GM12892 (cell line): ENCODE measurements at places on chromosomes 6 and 20.

- no peak for DNase-seq
Observed at GRCh38 chr20:34736106-34736735, 32.1 kb downstream of the TP53INP2 start.

DNA sequence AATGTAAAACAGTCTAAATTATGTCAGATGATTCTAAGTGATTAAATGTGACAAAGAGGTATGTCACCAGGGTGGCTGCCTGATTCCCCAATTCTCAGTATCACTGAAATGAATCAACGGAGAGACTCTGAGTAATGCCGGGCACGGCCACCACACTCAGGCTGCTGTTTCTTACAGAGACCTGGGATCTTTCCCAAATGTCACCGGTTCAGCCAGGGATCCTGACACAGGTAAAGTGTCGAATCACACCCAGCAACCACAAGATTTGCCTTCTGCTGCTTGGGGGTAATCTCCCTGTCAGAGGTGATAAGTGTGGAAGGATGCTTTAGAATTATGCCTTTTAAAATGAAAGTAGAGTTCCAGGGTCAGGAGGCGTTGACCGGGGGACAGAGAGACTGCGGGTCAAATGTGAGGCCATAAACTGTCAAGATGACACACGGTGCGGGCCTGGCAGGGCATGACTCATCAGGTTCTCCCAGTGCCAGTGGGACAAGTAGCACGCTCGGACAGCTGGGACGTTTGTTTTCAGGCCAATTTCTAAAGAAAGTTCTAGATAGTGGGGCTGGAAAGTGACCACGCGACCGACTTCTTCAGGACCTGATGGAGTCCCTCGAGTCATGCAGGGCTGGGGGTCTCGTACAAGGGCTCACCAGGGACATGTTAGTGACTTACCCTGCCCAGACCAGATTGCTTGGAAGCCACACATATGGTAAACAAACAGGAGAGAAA lies 48.9 kb downstream of the PRDM1 start:
- no peak for DNase-seq

GRCh38 chr20:25005220-25005619 lies 12.7 kb upstream of the APMAP start:
- DNase-seq, result no peak

DNA sequence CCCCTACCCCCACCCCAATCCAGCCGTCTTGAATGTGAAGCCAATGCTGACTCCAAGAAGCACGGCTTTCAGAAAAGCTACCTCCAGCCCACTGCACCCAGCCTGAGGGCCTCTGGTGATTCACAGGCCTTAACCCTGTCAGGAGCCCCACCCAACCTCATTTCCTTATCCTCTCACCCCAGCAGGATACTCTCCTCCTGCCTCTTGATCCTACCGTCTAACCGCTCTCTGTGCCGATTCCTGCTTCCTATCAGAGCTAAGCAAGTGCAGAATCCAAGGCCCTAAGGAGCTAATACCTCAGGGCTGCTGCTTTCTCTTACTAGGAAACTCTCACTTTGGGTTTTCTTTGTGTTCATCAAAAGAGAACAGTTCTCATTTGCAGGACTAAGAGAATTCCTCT lies 47.2 kb downstream of the TRERF1 start:
- no peak for DNase-seq
